ENCODE measurements at places on chromosomes 7 and 10.
A peak's percentile ranks its signal among the peaks of the same experiment; 100 is the strongest.

- no peak for DNase-seq
These were observed 59.5 kb downstream of the ST8SIA6 start for GRCh38 chr10:17394854-17395253.

DNA sequence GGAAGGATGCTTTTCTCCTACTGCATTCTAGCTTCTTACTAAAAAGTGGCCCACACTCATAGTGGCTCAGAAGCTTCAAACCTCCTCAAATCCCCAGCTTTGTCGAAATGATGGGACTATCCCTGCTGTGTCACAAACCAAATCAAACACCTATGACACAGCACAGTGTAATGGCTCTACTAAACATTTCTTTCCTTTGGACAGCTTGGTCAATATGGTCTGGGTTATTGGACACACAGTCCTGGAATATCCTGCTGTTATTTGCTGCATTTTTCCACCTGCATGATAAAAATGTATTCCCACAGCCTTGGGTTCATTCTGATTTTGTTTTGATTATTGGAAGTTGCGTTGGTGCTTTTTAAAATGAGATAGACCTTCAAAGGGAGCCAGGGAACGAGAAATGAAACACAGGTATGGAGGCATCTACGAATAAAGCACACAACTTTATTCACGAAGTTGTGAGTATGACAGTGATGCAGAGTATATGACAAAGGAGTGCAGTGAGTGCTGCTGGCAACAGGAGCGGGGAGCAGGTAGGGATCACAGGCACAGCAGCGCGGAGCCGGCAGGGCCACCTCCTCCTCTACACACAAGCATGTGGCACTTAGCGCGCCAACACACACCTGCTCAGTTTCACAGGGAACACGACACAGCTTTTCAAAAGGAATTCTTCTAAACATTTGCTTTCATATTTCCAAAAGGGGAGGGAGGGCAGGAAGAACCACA is 26.5 kb upstream of the AFAP1L2 start:
- no peak for DNase-seq

- DNase-seq: no peak
These were observed 14.1 kb upstream of the CFAP69 start for GRCh38 chr7:90230834-90231233.

DNA sequence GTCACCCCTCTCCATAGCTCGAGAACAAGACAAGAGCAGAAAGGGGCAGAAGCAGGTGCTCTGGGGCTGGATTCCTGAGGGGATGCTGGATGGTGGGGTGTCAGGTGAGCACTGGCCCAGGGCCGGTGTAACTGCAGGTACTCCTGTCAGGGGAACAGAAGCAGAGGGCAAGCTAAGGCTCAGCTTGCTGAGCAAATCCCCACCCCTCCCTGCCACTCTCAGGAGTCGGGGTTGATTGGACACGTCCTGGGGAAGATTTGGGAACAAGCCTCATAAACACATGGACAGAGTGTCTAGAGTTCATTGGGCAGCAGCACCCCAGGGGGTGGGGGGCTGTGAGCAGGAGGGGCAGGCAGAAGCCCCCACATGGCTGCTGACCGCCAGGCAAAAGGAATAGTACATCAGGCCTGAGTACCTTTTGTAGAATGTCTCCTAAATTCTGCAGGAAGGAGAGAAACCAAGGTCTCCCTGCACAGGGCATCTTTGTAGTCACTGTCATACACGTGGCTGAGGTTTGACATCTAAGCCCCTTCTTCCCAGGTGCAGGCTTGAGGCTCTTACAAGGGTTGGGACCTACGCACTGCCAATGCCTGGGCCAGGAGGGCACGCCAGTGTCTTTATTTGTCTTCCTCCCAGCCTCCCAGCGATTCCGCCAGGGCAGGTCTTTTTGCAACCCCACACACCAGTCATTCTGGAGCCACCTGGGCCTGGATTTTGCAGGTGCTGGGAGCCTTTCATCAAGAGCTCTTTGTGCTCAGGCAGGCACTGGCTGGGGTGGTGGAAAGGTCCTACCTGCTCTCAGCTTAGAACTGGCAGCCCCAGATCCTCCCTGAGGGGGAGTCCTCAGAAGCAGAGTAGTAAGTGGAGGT is 2.8 kb downstream of the CALML3 start:
- no peak for DNase-seq

DNA sequence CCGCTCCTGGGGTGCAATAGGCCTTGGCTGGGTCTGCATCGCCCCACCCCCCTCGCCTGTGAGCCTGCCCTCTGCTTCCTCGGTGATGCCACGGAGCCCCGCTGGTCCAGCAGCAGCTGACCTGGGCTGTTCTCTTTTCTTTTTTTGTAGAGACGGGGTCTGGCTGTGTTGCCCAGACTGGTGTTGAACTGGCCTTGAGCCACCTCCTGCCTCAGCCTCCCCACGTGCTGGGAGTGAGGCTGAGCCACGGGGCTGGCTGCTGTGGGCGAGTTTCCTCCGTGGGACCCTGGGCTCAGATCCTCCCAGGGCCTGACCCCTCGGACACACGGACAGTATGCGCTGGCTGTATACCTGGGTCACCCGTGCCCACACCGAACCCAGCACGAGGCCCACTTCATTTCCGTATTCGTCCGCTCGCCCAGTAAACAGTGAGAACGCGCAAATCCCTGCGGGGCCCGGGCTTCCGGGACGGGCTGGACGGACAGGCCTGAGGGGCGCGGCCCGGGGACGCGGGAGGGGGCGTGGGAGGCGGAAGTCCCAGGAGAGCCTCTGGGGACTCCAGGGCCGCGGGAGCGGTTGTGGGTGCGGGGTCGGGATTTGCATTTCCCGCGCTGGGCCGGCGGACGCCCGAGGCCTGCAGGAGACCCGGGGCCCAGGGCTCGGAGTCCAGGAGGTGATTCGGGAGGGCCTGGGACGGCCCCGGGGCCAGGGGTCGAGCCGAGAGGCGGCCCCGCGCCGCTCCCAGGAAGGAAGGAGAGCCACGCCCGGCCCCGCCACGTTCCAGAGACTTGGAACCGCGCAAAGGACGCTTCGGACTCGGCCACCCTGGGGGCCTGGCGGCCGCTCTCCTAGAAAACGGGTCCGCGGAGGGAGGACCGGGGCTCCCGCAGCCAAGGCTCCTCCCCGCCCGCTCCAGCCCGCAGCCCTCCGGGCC is 57.7 kb upstream of the DNAJB6 start:
- peak; percentile 11 for DNase-seq

GRCh38 chr7:130961128-130961601 is 227.2 kb upstream of the KLF14 start:
- peak; percentile 96 for DNase-seq

- DNase-seq: no peak
These were observed 4.0 kb downstream of the TUBAL3 start for GRCh38 chr10:5400468-5401240.

All from NB4 (cell line).